ENCODE measurements at places on chromosomes 3 and 15.

DNA sequence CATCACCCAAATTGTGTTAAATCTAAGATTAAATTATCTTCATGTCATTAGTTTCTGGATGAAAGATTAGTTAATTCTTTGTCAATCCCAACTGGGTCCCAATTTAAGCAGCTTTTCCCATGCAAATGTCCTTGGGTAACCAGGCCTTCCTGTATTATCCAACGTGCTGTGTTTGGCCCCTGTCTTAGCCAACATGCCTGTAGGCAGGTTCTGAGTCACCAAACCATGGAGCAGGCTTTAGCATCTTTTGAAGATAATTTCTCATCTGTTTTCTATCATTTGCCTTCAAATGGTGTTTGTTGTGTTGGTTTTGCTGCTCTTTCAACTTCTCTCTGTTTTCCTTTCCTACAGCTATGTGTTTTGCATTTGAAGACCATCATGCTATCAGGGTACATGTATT is 216.2 kb downstream of the ITPR1 start:
- no peak for DNase-seq

DNA sequence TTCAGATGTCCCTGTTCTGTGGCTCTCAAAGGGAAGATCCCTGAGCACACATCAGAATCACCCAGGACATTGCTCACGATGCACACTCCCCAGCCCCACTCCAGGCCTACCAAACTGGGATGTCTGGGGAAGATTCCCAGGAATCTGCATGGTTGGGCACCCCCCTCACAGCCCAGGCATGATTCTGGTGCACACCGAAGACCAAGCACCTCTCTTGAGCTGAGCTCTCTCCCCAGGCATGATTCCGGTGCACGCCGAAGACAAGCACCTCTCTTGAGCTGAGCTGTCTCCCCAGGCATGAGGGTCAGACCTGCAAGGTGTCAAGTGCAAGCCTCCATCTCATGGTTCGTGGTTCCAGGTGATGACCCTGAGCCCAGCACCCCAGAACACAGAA is 112.2 kb upstream of the MEF2A start:
- DNase-seq, result no peak

GRCh38 chr3:12440927-12441714 is 43.2 kb upstream of the TSEN2 start:
- DNase-seq, result no peak

GRCh38 chr15:39613861-39614260 is 33.0 kb downstream of the THBS1 start:
- DNase-seq, result no peak

GRCh38 chr3:157982359-157982758 is 123.9 kb downstream of the SHOX2 start:
- DNase-seq, result no peak

DNA sequence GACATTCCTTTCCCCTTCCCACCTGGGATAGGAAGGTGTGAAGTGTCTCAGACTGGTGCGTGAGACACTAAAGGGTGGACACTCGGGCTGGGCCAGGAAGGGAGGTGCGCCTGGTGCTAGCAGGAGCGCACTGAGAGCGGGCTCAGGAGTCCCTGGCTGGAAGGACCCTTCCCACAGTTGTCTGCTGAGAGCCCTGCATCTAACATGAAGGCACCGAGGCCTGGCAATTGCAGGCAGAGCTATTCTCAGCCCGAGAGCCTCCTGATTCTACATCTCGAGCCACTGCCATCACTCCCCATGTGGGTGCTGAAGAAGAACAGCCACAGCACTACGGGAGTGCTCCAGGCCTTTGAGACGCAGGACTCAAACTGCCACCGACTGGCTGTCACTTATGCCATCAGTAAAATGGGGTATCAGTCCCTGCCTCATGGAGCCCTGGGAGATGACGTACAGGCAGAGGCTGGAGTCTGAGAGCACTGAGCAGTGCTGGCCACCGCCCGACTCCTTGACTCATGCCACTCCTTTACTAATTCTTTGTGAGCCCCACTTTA is 159.4 kb downstream of the KLF13 start:
- DNase-seq, result no peak

DNA sequence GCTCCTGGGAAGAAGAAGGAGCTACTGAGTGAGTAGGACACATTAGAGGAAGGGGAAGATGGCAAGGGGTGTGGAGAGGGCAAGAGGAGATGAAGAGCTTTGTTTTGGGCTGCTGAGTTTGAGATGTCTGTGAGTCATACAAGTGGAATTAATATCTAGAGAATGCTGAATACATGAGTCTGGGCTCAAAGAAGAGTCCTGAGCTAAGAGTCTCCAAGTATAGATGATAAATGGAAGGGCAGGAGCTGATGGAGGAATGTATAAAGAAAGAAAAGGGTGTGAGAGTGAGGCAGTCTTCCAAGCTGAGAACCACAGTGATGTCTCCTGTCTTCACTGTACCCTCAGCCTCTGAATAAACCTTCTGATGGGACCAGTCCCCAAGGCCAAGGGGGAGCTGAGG is 205.5 kb upstream of the MRPL3 start:
- DNase-seq, result no peak

GRCh38 chr15:29435811-29436210 is 166.2 kb upstream of the NSMCE3 start:
- no peak for DNase-seq

DNA sequence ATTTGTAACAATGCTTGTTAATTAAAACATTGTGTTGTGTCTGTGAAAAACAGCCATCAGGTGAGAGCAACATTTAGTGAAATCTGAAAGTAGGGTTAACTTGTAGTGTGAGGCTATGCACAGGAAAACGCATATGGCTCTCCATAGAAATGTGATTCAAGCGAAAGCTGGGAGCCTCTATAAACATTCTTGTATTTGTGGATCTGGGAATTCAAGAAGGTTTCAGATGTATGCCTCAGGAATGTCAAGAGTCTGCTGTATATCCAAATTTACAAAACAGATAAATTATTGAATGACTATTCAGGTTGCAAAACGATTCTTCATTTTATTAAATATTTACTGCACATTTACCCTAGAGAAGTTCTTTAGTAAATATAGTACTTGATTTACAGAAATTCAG is 166.0 kb downstream of the THSD4 start:
- DNase-seq, result no peak

GRCh38 chr3:71110385-71111222 is 472.9 kb downstream of the FOXP1 start:
- no peak for DNase-seq

- DNase-seq, result no peak
Measured at GRCh38 chr3:147702509-147702908, 293.3 kb downstream of the ZIC1 start.

- DNase-seq, result no peak
Measured at GRCh38 chr3:95228416-95228815, 1165.6 kb downstream of the NSUN3 start.

DNA sequence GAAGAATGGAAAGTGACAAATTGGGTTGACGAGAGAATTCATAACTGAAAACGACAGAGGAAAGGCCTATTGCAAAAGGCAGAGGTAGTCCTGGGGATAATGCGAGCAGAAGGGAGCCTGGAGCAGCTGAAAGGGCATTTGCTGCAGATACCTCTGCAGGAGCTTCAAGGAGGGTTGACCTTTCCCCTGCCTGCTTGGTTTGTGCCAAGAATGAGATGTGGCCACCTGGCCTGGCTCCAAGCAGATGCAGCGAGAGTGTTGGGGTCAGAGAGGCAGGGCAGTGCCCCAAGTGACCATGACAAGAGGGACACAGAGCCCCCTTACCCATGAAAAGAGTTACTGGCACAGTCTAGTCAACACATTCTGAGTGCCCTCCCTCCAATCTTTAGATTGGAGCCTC is 43.5 kb downstream of the SLC41A3 start:
- no peak for DNase-seq

- no peak for DNase-seq
Measured at GRCh38 chr15:62047282-62047827, 12.9 kb downstream of the VPS13C start.

- no peak for DNase-seq
Measured at GRCh38 chr15:91915576-91915975, 62.1 kb downstream of the SLCO3A1 start.

- DNase-seq, result no peak
Measured at GRCh38 chr3:126954141-126954842, 28.6 kb upstream of the PLXNA1 start.

DNA sequence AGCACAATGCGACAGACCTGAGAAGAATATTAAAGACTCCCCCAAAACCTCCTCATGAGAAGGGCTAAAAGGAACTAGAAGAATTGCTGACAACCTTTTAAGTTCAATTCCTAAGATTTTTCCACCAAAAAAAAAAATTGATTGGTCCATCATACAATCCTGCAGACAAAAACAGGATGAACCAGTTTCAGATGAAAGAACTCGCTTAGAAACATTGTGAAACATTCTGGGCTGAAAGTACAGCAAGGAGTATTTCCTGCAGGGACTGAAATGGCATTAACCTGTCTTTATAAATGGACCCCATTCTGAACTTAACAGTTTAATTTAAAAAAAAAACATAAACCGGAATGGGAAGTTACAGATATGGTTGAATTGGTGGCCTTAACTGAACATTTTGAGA is 96.0 kb upstream of the FAM174B start:
- DNase-seq, result no peak

DNA sequence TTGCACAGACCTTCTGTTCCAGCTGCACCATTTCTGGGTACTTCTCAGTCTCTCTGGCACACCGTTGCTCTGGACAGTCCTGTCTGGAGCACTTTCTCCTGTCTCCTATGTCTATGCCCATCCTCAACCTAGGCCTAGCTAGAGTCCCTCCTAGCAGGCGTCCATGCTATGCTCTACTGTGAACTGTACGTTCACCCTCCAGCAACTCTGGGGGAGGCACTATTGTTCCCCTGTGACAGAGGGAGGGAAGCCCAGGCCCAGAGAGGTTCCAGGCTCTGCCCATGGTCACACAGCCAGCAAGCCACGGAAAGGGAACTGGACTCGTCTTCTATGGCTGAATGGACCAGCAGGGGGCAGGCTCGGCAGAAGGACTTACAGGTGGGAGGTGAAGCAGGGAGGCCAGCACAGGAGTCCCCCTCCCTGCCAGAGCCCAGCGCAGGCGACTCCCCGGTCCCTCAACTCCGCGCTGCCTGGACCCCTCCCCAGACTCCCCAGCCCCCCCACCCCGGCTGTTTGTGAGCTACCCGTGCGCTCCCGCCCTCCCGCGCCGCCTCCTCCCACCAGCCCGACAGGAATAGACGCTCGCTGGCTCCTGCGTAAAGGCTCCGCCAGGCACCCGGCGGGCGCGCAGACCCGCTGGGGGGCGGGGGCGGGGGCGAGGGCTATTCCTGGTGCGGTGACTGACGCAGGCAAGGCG is 1.7 kb upstream of the LINGO1 start:
- peak; percentile 20 for DNase-seq

GRCh38 chr3:30227571-30228301 is 378.7 kb upstream of the TGFBR2 start:
- DNase-seq, result no peak

GRCh38 chr3:118966700-118967099 is 67.9 kb downstream of the IGSF11 start:
- DNase-seq, result no peak

- DNase-seq, result no peak
Measured at GRCh38 chr15:88166082-88166993, 90.2 kb downstream of the NTRK3 start.

DNA sequence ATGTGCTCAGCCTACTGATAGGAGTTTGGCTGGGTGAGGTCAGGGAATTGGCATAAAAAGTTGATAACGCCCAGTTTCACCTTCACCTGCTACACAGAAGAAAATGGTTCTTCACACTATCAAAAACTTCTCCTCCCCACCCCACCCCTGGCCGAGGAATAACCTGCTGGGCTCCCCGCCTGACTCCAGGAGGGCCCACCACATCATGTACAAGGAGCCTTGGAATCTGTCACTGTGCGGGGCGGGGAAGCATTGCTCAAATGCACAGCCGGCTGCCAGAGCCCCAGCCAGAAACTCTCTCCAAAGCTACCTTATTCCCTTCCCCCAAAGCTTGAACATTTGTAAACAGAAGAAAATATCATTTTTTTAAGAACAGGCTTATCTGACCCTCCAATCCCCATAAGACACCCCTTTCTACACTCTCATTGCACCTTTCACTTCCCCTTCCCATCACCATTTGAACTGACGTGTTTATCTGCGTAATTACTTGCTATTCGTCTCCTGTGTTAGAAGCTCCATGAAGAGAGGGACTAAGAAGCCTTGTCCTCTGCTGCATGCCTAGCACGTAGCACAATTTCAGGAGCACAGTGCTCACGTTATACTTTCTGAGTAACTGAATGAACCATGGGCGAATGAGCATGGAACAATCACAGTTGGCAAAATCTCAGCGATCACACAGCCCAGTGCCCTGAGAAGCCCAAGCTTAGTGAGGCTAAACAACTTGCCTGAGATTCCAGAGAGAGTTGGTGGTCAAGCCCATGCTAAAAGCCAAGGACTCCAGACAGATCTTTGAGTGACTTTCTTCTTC is 82.9 kb downstream of the HES1 start:
- no peak for DNase-seq

DNA sequence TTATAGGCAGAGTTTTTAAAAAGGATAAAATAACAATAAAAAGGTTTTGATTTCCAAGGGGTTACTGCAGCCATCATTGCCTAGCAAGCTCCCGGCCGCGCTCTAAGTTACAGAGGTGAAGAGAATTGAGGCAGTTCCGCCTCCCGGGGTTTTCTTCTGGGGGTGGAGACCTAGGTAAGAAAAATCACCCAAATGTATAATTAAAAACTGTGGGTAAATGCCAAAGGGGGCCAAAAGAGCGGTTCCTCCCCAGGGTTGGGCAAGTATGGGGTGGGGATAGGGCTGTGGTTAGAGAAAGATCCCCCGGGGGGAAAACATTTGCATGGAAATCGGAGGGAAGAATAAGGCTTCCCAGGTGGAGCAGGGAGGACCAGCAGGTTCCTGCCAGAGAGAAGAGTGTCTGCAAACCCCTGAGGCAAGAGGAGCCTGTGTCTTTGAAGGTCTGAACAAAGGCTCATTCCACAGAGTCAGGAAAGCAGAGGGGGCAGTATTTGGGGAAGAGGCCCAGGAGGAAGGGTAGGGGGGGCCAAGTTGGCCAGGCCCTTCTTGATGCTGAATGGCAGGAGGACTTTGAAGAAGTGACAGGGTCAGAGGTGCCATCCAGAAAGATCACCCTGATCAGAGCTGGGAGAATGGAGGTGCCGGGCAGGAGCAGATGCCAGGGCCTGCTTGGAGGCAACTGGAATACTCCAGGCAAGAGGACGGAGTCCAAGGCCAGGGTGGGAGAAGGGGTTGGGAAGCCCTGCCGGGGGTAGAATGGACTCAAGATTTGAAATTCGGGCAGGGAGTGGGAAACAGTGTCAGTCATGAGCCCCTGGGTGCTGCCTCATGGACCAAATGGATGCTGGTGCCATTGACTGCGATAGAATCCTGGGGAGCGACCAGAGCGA is 152.9 kb upstream of the RGMA start:
- DNase-seq, result no peak

- no peak for DNase-seq
Measured at GRCh38 chr3:24181256-24181655, 236.2 kb downstream of the NR1D2 start.

- DNase-seq, result no peak
Measured at GRCh38 chr3:182364323-182364722, 429.0 kb upstream of the ATP11B start.

- no peak for DNase-seq
Measured at GRCh38 chr3:140055092-140055791, 120.3 kb downstream of the CLSTN2 start.

- no peak for DNase-seq
Measured at GRCh38 chr3:158159714-158160113, 49.8 kb downstream of the RSRC1 start.
